ENCODE measurements at places on chromosomes 12 and 14. TPM values are rescaled to one million over a fixed set of nuclear protein-coding genes. Genes with fewer than 3 reads are reported as not detected.

GRCh38 chr12:367972-368371, 21.1 kb downstream of the KDM5A start:
- DNase-seq = no peak

AMN gene
- total RNA-seq = not detected

DCAF4 gene
- total RNA-seq = 9.0 TPM

KCNA5 gene
- not detected for total RNA-seq

KRT85 gene
- total RNA-seq = not detected

SPRING1 gene
- 44.4 TPM for total RNA-seq

DNA sequence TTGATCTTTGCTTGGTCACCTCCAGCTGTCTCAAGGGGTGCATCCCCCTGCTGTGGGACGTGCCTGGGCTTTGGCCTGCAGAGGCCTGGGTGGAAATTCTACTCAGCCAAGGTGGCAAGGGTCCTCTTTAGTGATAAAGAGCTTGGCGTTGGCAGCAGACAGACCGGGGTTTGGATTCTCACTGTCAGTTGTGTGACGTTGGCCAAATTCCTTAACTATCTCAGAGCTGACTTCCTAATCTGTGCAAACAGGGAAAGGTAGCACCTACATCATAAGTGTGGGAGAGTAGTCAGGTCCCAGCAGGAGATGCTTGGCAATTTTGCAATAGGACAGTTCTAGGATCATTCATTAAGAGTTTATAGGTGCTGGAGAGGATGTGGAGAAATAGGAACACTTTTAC, 154.3 kb upstream of the GSC start:
- DNase-seq = no peak

ACSS3 gene
- total RNA-seq = 0.37 TPM

DNA sequence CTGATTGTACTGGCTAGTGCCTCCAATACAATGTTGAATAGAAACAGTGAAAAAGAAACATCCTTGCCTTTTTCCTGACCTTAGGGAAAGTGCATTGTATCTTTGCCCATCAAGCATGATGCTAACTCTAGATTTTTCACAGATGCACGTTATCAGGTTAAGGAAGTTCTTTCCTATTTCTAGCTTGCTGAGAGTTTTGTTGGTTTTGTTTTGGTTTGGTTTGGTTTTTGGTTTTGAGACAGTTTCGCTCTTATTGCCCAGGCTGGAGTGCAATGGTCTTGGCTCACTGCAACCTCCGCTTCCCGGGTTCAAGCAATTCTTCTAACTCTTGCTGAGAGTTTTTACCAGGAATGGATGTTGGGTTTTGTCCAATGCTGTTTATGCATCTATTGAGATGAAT, 89.0 kb downstream of the BRMS1L start:
- no peak for DNase-seq

C1S gene
- total RNA-seq = 0.19 TPM

GRCh38 chr12:75790219-75790618, 241.4 kb downstream of the PHLDA1 start:
- no peak for DNase-seq

TMEM121 gene
- 4.6 TPM for total RNA-seq

- DNase-seq = no peak
Observed at GRCh38 chr12:3357950-3358525, 133.0 kb upstream of the PRMT8 start.

TSHR gene
- total RNA-seq = not detected

- no peak for DNase-seq
Observed at GRCh38 chr14:65790172-65790815, 377.8 kb downstream of the FUT8 start.

GRCh38 chr12:82966001-82966559, 279.4 kb downstream of the TMTC2 start:
- DNase-seq = peak; percentile 0

MYL6 gene
- total RNA-seq = 1,647 TPM

GRCh38 chr12:24860546-24860945, 88.4 kb downstream of the BCAT1 start:
- DNase-seq = no peak

- DNase-seq = no peak
Observed at GRCh38 chr12:58774731-58775130, 145.6 kb downstream of the LRIG3 start.

GRCh38 chr14:87960013-87960787, 32.8 kb downstream of the GALC start:
- DNase-seq = no peak

DNA sequence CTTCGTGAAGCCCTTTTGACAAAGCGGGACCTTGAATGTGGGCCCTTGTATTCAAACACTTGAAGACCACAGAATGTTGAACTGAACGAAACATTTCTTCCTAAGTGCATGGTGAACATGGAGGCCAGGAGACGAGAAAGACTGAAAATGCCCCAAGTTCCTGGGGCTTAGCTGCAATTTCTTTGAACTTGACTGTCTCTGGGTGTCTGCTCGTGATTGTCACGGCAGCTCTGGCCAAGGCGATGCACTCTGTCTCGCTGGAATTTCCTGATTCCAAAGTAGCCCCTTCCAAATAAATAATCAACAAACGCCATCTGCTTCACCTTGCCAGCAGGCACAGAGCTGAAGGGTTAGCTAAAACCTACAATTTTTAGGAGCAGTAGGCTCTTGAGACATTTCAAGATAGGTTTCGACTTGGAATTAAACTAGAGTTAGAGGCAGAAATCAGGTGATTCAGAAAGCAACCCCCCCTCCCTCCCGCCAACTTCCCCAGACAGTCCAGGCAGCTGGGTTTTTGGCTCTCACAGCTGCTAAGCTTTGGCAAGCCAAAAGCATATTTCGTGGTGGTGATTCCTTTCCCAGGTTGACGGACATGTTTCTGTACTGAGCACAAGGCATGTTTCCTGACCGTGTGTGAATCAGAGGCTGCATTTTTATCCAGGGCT, 13.5 kb upstream of the IRF2BPL start:
- DNase-seq = peak; percentile 94

KRT6B gene
- 0.05 TPM for total RNA-seq

POLR3B gene
- total RNA-seq = 7.8 TPM

- DNase-seq = no peak
Observed at GRCh38 chr14:68950111-68950510, 29.0 kb downstream of the ACTN1 start.

CD69 gene
- 0.23 TPM for total RNA-seq

GALC gene
- 12.7 TPM for total RNA-seq

DNA sequence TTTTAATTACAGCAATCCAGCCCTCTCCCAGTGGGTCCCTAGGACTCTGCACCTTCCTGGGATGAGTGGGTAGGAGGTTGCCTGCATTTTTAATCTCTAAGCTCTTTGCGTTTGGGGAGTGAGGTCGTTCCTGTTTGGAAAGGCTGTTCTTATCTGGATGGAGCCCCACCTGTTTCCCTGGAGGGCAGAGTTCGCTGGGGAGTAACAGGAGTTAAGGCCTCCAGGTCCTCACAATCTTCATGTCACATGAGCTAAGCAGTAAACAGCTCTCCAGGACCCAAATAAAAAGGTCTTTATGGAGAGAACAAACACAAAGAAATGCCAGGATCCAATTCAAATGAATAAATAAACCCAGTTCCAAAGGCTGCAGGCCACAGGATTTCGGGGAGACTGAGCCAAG, 56.0 kb upstream of the RFLNA start:
- no peak for DNase-seq

EID3 gene
- total RNA-seq = 5.4 TPM

GRCh38 chr12:76234741-76235140, 113.5 kb downstream of the BBS10 start:
- no peak for DNase-seq

DNA sequence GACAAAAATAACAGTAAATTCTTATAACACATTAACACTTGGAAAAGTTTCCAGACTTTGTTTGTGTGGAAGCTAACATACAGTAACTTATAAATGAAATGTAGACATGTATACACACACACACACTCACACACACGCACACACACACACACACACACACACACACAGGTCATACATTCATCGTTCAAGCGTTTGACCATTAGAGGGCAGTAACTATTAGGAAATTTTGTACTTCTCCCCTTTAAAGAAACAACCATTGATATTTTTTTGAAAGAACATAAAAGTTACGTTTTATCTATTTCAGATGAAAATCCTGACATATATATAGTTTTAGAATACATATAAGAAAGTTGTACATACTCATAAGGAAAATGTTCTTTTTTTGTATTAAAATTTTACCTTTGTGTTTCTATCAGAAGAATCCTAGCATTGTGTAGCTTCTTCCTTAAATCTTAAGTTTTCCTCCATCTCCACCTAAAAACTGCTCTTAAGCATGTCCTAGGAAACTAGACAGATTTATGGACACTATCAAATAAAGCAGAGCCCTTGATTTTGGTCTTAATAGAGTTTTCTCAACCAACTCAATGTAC, 29.0 kb downstream of the PTPRQ start:
- peak; percentile 65 for DNase-seq

GUCY2C gene
- not detected for total RNA-seq

MYBPC1 gene
- total RNA-seq = not detected

WNT1 gene
- total RNA-seq = not detected

Measured in dermis blood vessel endothelial cell (primary cell).